ENCODE measurements at places on chromosomes 16 and 17.
A peak's percentile ranks its signal among the peaks of the same experiment; 100 is the strongest.

DNA sequence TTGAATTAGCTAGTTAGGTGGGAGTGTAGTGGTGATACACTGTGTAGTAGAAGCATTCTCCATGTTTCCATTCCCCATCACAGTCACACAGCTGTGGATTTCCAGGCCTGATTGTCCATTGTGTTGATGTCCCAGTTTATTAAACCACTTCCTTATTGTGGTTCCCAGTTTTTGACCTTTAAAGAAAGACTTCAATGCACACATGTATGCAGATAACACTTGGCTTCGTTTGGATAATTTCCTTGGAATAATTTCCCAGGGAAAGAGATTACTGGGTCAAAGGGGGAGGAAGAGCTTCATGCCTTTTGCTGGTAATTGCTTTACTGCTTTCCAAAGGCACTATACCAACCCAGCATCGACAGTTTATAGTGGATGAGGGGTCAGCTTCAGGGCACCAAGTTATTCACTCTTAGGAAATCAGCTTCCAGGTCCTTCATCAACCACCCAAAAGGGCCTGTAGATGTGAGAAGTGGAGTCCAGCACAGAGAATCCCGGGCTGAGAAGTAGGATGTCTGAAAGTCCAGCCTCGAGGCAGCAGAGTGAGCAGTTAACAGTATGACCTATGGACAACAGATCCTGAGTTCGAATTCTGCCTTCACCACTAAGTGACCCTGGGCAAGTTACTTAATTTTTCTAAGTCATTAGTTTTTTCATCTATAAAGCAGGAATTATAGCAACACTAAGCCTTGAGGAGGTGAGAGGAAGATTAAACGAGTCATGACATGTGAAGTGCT is 31.3 kb upstream of the TNS4 start:
- peak overlapping the region; percentile 92 for H3K27ac ChIP-seq
- H3K4me1 ChIP-seq, result peaks cover 71% of the 10 kb centered on the region
- DNase-seq, result no peak
- no peaks in the 10 kb centered on the region for H3K27me3 ChIP-seq
- peaks cover 15% of the 10 kb centered on the region for H3K36me3 ChIP-seq

GRCh38 chr17:1040216-1040600 is 43.3 kb downstream of the TIMM22 start:
- peaks cover 13% of the 10 kb centered on the region for H3K36me3 ChIP-seq
- no peak for DNase-seq
- H3K4me1 ChIP-seq, result peaks cover 24% of the 10 kb centered on the region
- H3K27me3 ChIP-seq, result no peaks in the 10 kb centered on the region

GRCh38 chr16:14509055-14509454 is 121.0 kb downstream of the PARN start:
- no peak overlapping the region for H3K27ac ChIP-seq
- no peak overlapping the region for H3K4me3 ChIP-seq
- peaks cover 1% of the 10 kb centered on the region for H3K36me3 ChIP-seq
- no peaks in the 10 kb centered on the region for H3K27me3 ChIP-seq

- H3K36me3 ChIP-seq, result peaks cover 28% of the 10 kb centered on the region
- no peak for DNase-seq
- no peaks in the 10 kb centered on the region for H3K27me3 ChIP-seq
- no peak overlapping the region for H3K4me3 ChIP-seq
- peaks cover 5% of the 10 kb centered on the region for H3K4me1 ChIP-seq
Observed at GRCh38 chr16:20920091-20920490, 19.5 kb downstream of the LYRM1 start.

- H3K27me3 ChIP-seq, result peaks cover 9% of the 10 kb centered on the region
- DNase-seq, result no peak
- peaks cover 2% of the 10 kb centered on the region for H3K36me3 ChIP-seq
- H3K27ac ChIP-seq, result no peak overlapping the region
- peaks cover 20% of the 10 kb centered on the region for H3K4me1 ChIP-seq
Observed at GRCh38 chr17:82332669-82333278, 792 bp downstream of the SECTM1 start.

DNA sequence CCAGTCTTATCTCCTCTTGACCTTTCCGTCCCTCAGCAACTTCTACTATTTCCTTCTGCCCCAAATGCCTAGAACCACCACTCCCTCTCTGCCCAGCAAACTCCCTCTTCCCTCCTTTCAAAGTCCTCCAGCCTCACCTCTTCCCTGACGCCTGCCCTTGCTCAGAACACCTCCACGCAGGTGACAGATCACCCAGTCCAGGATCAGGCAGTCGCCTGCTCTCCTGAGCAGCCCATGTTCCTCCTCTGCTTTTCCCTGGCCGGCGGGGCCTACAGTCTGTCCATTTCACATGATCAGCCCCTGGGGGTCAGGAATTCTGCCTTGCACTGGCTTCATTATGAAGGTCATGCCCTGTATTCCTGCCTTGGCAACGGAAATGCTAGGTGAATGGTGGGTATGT is 422 bp downstream of the CD300LF start:
- H3K4me3 ChIP-seq, result peak overlapping the region; percentile 36
- no peaks in the 10 kb centered on the region for H3K36me3 ChIP-seq
- peak overlapping the region; percentile 16 for H3K27ac ChIP-seq
- H3K4me1 ChIP-seq, result peaks cover 19% of the 10 kb centered on the region
- DNase-seq, result no peak

- peaks cover 2% of the 10 kb centered on the region for H3K36me3 ChIP-seq
- H3K4me1 ChIP-seq, result peaks cover 17% of the 10 kb centered on the region
- no peak overlapping the region for H3K4me3 ChIP-seq
- no peak overlapping the region for H3K27ac ChIP-seq
- H3K27me3 ChIP-seq, result no peaks in the 10 kb centered on the region
- DNase-seq, result no peak
Observed at GRCh38 chr17:57373048-57373447, 116.7 kb downstream of the MSI2 start.

DNA sequence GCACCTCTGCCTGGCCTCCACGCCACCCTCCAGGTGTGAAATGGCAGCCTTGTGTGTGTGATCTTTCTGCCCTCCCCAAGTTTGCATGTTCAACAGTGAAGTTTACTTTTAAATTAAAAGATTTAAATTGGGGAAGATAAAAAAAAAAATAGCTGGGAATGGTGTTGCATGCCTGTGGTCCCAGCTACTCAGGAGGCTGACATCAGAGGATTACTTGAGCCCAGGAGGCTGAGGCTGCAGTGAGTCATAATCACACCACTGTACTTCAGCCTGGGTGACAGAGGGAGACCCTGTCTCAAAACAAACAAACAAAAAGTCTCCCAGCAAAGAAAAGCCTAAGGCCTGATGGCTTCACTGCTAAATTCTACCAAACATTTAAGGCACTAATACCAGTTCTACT is 35.4 kb upstream of the RNF43 start:
- no peak overlapping the region for H3K27ac ChIP-seq
- H3K4me3 ChIP-seq, result no peak overlapping the region
- no peak for DNase-seq
- no peaks in the 10 kb centered on the region for H3K27me3 ChIP-seq
- H3K36me3 ChIP-seq, result peaks cover 6% of the 10 kb centered on the region

GRCh38 chr17:13457783-13458182 is 143.9 kb downstream of the HS3ST3A1 start:
- peaks cover 19% of the 10 kb centered on the region for H3K27me3 ChIP-seq
- H3K27ac ChIP-seq, result no peak overlapping the region
- no peaks in the 10 kb centered on the region for H3K36me3 ChIP-seq

DNA sequence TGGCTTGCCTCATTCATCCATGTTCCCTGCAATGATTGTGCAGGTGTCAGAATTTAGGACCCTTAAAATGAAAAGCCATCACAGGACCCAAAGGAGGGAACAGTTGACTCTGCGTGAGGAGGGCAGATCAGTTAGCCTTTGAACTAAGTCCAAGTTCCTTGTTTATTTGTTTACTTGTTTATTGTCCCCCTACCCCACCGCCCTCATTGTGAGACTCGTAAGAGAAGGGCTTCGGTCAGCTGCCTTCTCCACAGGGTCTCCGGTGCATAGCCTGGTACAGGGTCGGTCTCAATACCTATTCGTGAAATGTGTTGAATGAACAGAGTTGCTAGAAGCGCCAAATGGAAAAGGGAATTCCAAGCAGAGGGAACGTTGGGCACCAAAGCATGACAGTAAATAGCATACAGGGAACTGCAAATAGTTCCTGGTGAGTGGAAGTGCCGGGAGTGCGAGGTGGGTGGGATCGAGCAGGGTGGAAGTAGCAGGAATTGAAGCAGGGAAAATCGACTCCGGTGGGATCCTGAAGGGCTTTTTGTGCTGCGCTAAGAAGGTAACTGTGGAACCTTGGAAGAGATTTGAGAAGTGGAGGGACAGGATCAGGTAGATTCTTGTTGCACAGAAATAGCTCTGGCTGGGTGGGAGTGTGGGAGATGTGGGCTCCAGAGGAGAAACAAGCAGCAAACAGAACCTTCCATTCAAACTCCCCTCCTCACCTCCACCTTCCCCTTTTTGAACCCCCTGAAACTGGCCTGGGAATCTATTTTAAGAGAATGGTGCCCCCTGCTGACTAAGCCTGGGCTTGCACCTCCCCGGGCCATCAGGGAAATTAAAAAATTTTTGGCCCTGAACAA is 12.7 kb downstream of the SLC35B1 start:
- no peak overlapping the region for H3K27ac ChIP-seq
- H3K36me3 ChIP-seq, result peaks cover 16% of the 10 kb centered on the region
- H3K4me1 ChIP-seq, result peaks cover 31% of the 10 kb centered on the region
- DNase-seq, result peak; percentile 56
- no peaks in the 10 kb centered on the region for H3K27me3 ChIP-seq

DNA sequence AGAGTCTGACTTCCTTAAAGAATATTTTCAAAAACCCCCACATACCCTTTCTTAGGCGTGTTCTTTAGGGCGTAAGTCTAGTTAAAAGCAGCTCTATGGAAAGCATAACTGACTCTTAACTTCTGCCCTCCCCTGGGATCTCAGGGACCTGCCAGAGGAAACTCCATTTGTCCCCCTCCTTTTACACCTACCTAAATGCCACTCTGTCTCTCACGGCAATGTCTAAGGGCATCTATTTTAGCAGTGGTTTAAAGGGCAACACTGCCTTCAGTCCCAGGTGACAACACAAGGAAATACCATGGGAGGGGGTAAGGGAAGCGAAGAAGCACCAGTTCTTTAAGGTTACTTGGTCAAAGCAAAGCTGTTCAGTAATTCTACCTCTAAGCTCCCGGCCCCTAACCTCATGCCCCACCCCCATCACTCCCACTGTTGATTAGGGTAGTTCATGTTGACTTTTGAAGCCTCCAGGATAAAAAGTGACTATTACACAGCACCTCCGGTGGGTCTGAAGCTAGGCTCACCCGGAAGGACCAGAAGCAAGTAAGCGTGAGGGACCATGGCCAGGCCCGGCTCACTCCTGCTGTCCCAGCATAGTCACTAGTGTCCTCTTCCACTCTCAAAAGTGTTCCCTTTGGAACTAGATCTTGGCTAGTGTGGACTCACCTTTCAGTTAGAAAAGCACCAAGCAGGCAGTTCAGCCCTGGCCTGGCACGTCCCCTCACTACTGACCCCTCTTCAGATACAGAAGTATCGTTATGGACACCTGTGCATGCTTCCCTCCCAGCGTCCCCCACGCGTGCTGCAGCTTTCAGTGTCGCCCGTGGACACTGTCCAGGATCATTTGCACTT is 47.1 kb downstream of the CYTH1 start:
- H3K36me3 ChIP-seq, result peaks cover 38% of the 10 kb centered on the region
- H3K27me3 ChIP-seq, result no peaks in the 10 kb centered on the region
- no peak for DNase-seq
- H3K4me3 ChIP-seq, result peak overlapping the region; percentile 85
- peak overlapping the region; percentile 93 for H3K27ac ChIP-seq

DNA sequence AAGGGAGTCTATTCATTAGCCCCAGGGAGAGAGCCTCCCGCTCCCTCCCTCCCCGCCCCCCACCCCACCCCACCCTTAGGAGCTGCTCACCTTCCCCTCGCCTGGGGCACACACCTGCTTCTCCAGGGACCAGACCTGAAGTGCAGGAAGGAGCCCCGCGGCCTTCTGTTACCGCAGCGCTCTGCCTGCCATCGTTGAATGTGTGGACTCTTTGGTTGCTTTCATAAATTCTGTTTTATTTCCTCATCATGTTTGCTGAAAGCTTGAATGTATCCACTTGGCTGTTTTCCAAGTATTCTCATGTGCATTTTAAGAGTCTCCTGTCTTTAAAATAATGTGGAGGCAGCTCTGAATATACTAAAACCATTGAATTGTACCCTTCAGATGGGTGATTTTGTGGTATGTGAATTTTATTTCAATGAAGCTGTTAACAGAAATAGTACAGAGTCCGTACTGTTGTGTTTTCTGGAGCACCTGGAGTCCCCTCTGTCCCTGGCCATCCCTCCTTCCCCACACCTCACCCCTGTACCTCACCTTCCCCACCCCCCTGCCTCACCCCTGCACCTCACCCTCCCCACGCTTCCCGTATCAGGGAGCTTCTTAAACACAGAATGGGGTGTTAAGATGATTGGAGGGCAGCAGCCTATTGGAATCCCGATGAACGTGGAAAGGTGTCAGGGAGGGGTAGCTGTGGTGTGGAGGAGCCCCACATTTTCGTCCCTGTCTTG is 25.5 kb downstream of the RAB11FIP3 start:
- H3K36me3 ChIP-seq, result peaks cover 5% of the 10 kb centered on the region
- peaks cover 7% of the 10 kb centered on the region for H3K4me1 ChIP-seq
- H3K27me3 ChIP-seq, result no peaks in the 10 kb centered on the region

DNA sequence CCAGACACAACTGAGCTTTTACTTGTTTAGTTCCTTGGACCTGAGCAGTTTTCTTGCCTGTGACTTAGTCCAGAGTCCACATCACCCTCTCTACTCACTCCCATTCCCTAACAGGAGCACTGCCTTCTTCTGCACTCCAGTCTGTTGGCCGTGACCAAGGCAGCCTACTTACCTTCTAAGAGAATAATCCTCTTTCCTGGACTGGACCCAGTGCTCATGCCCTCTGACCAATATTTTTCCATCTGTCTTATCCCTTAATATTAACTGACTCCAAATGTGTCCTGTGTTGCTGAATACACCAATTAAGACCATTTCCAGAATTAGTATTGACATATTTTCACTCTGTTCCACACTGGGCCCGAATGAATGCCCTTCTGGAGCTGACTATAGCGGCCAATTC is 681.0 kb upstream of the KIF2B start:
- no peaks in the 10 kb centered on the region for H3K36me3 ChIP-seq
- H3K27me3 ChIP-seq, result no peaks in the 10 kb centered on the region
- H3K4me3 ChIP-seq, result no peak overlapping the region
- no peak overlapping the region for H3K27ac ChIP-seq
- H3K4me1 ChIP-seq, result no peaks in the 10 kb centered on the region

- DNase-seq, result no peak
- H3K4me1 ChIP-seq, result peaks cover 16% of the 10 kb centered on the region
- peaks cover 4% of the 10 kb centered on the region for H3K36me3 ChIP-seq
Observed at GRCh38 chr17:50203086-50203485, 1.7 kb upstream of the COL1A1 start.
